Activated CD4-positive, alpha-beta T cell treated with anti-CD3 and anti-CD28 coated beads for 36 hours (primary cell): ENCODE measurements at places on chromosomes 6 and 20. TPM values are rescaled to one million over a fixed set of nuclear protein-coding genes. Genes with fewer than 3 reads are reported as not detected.

- DNase-seq = no peak
Observed at GRCh38 chr6:155010940-155011339, 15.8 kb downstream of the TIAM2 start.

DNA sequence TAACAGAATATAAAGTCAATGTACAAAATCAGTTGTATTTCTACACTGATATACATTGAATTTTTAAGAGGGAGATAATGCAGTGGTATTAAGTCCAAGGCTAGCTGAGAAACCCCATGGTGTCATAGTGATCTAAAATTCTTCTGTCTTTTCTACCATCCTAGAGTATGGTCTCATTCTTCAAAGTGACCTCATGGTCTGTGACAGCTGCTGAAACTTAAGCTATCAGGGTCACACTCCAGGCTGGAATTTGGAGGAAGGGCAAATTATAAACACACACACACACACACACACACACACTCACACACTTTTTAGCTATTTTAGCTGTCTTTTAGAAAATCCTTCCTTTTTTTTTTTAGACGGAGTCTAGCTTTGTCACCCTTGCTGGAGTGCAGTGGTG is 47.3 kb upstream of the DYNLRB1 start:
- no peak for DNase-seq

Gene CALHM4
- total RNA-seq = not detected

DNA sequence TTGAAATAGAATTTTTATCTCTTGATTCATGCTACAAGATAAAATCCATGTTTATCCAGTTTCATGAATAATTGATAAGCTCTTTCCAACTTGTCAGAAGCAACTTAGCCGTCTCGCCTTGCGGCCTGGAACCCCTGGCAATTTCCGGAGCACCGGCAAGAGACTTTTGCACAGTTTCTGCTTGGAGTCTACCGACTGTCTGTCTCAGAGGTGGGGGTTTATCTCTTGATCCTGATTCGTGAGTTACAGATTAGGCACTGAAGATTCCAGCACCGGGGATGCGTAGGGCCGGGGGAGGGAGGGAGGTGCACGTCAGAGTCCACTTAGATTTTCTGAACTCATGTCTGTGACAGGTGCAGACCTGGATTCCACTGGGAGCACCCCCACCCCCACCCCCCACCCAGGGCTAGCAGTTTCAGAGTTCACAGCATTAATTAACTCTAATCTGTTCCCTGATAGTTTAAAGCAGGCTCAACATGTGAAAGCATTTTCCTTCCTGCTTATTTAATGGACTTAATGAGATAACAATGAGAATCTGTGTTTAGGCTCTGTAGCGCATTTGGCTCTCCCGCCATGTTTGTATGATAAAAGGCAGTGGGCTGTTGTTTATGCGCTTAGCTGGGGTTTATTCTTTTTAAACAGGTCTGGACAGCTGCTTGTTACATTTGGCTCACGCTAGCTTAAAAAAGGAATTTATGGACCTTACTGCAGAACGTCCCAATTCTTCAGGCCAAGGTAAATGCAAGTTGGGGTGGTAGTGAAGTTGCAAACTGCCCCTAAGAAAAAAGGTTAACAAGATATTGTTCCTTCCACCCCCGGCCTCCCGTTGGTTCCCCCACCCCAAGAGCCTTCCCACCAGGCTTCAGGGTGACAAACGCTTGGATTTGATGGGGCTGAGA is 8.1 kb upstream of the APCDD1L start:
- no peak for DNase-seq

- DNase-seq = no peak
Observed at GRCh38 chr6:43579171-43579570, 3.2 kb downstream of the POLH start.

DNA sequence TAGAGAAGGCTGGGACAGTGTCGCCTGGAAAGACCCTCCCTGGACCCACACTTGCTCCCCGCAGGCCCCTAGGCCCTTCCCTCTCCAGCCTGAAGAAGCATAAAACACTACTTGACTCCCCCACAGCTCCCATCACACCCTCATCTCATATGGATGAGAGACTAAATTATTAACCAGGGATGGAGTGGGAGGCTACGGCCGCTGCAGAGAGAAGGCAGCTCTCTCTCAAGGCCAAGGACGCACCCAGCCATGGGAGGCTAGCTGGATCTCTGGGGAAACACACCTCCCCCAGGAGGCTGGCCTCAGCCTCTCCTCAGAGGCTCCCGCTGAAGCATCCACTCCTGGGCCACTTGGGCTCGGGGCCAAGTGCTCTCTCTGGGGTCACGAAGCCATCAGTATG is 102.5 kb downstream of the GRM4 start:
- no peak for DNase-seq

GRCh38 chr20:24648481-24648880 is 179.1 kb downstream of the SYNDIG1 start:
- no peak for DNase-seq

GRCh38 chr20:63469713-63470101 is 2.7 kb downstream of the KCNQ2 start:
- no peak for DNase-seq
